ENCODE measurements at places on chromosomes 5 and 9.

- DNase-seq, result no peak
Measured at GRCh38 chr9:11758016-11758415, 935.2 kb upstream of the TYRP1 start.

DNA sequence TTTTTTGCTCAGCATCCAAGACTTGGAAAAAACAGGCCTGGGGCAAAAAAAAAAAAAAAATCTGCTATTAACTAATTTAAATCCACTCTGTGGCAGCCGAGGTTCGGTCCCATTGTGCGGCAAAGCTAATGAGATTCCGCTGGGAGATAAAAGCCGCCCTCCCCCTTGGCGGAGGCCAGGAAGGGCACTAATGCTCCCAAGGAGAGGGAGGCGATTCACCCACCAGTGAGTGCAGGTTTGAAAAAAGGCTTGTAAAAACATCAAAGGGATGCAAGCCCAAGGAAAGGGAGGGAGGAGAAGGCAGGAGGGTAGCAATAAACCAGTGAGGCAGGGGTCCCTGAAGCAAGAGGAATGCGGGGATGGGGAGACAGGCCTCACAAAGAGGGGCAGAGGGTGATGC is 129.5 kb upstream of the RAPGEF1 start:
- peak; percentile 59 for DNase-seq

DNA sequence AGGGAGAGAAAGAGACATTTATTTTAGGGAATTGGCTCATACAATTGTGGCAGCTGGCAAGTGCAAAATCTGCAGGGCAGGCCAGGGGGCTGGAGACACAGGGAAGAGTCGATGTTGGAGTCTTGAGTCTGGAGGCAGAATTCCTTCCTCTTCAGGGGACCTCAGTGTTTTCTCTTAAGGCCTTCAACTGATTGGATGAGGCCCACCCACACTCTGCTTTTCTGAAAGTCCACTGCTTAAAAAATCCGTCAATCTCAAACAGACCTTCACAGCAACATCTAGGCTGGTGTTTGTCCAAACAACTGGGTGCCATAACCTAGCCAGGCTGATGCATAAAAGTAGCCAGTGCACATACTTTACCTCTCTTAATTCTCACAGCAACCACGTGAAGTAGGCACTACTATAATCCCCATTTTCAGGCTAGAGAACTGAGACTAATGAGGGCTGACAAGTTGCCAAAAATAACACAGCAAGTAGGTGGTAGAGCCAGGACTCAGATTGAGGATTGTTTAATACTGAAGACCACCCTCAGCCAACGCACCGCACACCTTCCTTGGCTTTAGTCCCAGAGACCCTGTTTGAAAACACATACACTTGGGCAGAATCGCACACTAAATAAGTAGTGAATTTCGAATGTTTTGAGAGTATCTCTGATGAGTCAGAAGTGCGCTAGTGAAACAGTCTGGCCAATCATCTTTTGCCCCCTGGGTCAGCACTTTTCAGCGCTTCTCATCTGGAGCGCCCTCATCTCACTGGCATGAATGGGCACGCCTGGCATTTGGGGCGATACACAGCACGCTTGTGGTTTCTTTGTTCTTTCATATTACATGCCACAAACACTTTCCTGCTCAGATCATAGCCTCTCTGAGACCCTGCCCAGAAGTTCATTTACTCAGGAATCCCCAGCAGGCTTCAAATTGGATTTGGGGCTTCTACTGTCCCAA is 591.4 kb downstream of the CCDC171 start:
- DNase-seq, result no peak

- no peak for DNase-seq
Measured at GRCh38 chr9:77911928-77912327, 119.7 kb downstream of the GNAQ start.

DNA sequence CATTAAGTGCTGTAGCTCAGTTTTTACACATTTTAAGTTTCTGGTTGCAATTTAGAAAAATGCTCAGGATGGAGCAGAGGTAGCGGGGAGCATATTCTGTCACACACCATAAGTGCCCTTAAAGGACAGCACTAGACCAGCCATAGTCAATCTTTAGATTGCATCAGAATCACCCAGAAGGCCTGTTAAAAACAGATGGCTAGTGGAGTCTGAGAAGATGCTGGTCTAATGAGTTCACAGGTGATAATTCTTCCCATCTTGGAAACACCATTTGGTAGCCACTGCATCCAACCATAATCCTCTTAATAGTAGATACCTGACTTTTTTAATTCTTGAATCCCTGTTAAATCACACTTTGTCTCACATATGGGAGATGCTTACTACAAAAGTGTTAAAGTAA is 113.2 kb downstream of the CDH18 start:
- DNase-seq, result no peak
